Activated T-cell treated with anti-CD3 and anti-CD28 coated beads, Interleukin-2, amount 50 U/mL, for 72 hours (primary cell): ENCODE measurements at places on chromosomes 16 and 17. TPM values are rescaled to one million over a fixed set of nuclear protein-coding genes. Genes with fewer than 3 reads are reported as not detected.

BORCS6 gene
- total RNA-seq: 9.6 TPM

GRCh38 chr16:4113358-4114256, 2.6 kb downstream of the ADCY9 start:
- peak overlapping the region; percentile 83 for H3K4me3 ChIP-seq
- no peak for DNase-seq
- peaks cover 2% of the 10 kb centered on the region for H3K36me3 ChIP-seq
- H3K4me1 ChIP-seq: peaks cover 55% of the 10 kb centered on the region
- no peaks in the 10 kb centered on the region for H3K27me3 ChIP-seq
- H3K27ac ChIP-seq: no peak overlapping the region

- DNase-seq: peak; percentile 57
- peaks cover 91% of the 10 kb centered on the region for H3K4me1 ChIP-seq
- peaks cover 19% of the 10 kb centered on the region for H3K36me3 ChIP-seq
These were observed 17.2 kb upstream of the NSMCE1 start for GRCh38 chr16:27285676-27286196.

ICAM2 gene
- 55.7 TPM for total RNA-seq

DNA sequence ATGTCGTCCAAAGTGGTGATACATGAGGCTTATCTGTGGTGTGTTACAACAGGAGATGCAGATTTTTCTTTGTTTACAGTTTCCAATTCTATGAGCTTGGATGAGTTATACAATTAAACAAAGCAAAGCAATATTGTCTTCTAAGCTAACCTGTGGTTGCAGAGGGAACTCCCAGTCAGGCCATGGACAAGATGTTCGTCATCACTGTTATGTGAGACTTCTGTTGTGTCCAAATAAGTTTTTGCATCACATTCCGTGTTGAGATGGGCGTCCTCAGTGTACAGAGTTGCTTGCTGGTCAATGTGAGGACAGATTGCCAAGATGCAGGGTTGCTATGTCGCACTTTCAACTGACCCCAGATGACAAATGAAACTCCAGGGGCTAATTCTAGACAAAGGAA, 189.3 kb downstream of the IRF8 start:
- DNase-seq: no peak
- H3K27me3 ChIP-seq: no peaks in the 10 kb centered on the region
- H3K4me3 ChIP-seq: no peak overlapping the region

DNA sequence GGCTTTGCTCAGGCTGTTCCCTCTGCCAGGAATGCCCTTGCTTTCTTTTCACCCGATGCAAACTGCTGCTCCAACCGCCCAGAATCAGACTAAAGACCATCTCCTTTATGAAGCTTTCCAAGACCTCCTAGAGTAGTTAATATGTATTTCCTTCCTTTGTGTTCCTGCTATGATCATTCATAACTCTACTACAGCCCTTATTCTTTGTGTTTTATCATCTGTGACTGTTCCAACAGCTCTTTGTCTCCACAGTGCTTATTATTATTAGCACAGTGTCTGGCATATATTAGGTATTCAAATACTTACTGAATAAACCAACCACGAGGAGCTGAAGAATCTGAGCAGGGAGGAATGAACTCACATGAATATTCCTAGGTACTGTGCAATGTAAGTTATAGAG, 7.6 kb downstream of the PSME3IP1 start:
- peaks cover 1% of the 10 kb centered on the region for H3K36me3 ChIP-seq
- no peaks in the 10 kb centered on the region for H3K27me3 ChIP-seq
- no peak overlapping the region for H3K4me3 ChIP-seq
- DNase-seq: no peak

MEOX1 gene
- total RNA-seq: 0.36 TPM
